WTC11 (cell line): ENCODE measurements at places on chromosomes 5 and 9.

DNA sequence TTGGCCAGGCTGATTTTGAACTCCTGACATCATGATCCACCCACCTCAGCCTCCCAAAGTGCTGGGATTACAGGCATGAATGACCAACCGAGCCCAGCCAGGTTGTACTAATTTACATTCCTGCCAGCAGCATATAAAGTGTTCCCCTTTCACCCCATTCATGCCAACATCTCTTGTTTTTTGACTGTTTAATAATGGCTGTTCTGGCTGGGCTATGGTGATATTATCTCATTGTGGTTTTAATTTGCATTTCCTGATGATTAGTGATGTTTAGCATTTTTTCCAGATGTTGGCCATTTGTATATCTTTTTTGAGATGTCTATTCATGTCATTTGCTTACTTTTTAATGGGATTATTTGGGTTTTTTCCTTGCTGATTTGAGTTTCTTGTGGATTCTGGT lies 87.3 kb downstream of the INVS start:
- no peak overlapping the region for H3K27ac ChIP-seq
- H3K4me3 ChIP-seq, result no peak overlapping the region

DNA sequence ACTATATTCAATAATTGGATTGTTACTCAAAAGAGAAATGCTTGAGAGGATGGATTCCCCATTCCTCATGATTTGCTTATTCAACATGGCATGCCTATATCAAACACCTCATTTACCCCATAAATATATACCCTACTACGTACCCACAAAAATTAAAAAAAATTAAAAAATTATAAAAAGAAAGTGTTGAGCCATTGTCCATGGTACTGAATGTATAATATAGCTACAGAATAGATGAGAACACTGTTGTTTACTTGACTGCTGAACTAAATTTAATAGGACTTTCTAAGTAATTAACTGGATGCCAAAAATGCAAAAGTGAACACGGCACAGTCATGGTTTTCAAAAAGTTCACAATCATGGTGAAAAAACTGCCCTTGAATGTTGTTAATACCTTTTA lies 725.8 kb downstream of the KCTD16 start:
- H3K27ac ChIP-seq, result no peak overlapping the region
- no peak overlapping the region for H3K4me3 ChIP-seq
- H3K36me3 ChIP-seq, result no peaks in the 10 kb centered on the region; the same call in 1 of the 2 replicates
- no peaks in the 10 kb centered on the region for H3K4me1 ChIP-seq
- H3K27me3 ChIP-seq, result no peaks in the 10 kb centered on the region
- DNase-seq, result no peak

DNA sequence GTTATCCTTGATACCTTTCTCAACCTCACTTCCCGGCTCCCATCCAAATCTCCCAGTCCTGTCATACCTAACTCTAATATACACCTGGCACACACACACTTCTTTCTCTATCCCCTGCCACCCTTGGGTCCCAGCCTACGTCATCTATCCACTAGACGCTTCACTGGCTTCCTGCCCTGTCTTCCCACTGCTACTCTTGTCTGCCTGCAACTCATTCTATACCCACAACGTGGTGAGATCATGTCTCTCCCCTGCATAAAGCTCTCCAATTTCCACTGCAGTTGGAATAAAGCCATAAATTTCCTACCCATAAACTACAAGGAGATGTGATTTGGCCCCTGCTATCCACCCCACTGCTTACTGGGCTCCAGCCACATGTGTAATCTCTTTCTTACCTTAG lies 93.5 kb downstream of the JMY start:
- H3K4me1 ChIP-seq, result peaks cover 6% of the 10 kb centered on the region
- no peaks in the 10 kb centered on the region for H3K36me3 ChIP-seq
- no peak overlapping the region for H3K4me3 ChIP-seq
- H3K27me3 ChIP-seq, result no peaks in the 10 kb centered on the region
- no peak for DNase-seq

- no peaks in the 10 kb centered on the region; the same call in 1 of the 2 replicates for H3K27me3 ChIP-seq
- DNase-seq, result no peak
- peaks cover 11% of the 10 kb centered on the region for H3K4me1 ChIP-seq
- H3K27ac ChIP-seq, result no peak overlapping the region
Measured at GRCh38 chr5:168073311-168073710, 218.1 kb upstream of the WWC1 start.

GRCh38 chr5:179345433-179346321 lies at the start of gene ADAMTS2:
ADAMTS2 (minus strand) TSS chr5:179345461; CDS start chr5:179345328, 133 bp downstream.
- peaks cover 59% of the 10 kb centered on the region for H3K27me3 ChIP-seq
- no peak within 1 kb of the TSS for H3K27ac ChIP-seq
- no peaks in the 10 kb centered on the region for H3K36me3 ChIP-seq
- H3K4me1 ChIP-seq, result peaks cover 25% of the 10 kb centered on the region

DNA sequence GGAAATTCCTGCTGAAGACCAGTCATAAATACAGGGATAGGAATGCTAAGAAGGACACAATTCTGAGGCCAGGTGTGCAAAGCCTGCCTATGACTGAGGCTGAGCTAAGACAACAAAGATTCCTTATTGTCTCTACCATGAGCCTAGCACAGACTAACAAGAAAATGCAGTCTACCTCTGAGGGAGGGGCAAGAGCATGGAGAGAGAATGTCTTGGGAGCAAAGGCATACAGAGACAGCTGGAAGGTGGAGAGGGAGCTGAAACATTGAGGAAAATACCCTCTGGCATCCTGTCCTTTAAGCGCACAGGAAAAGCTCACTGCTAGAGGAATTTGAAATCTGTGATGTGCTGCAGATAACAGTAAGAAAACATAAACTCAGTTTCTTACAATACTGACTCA lies 8.8 kb upstream of the C9orf40 start:
- H3K4me1 ChIP-seq, result no peaks in the 10 kb centered on the region
- no peak for DNase-seq
- no peaks in the 10 kb centered on the region for H3K27me3 ChIP-seq
- no peak overlapping the region for H3K4me3 ChIP-seq
- no peak overlapping the region for H3K27ac ChIP-seq

- peaks cover 29% of the 10 kb centered on the region for H3K27me3 ChIP-seq
- no peaks in the 10 kb centered on the region for H3K36me3 ChIP-seq
- H3K4me3 ChIP-seq, result no peak overlapping the region
- no peak overlapping the region for H3K27ac ChIP-seq
- H3K4me1 ChIP-seq, result peaks cover 67% of the 10 kb centered on the region
Measured at GRCh38 chr9:95769473-95769872, 106.0 kb upstream of the ERCC6L2 start.
